Activated naive CD4-positive, alpha-beta T cell (primary cell): ENCODE measurements at places on chromosomes 3 and 15.

- DNase-seq = no peak
Observed at GRCh38 chr15:68558318-68559305, 20.2 kb upstream of the CORO2B start.

GRCh38 chr3:64188810-64189560 lies 36.3 kb downstream of the PRICKLE2 start:
- DNase-seq = no peak

DNA sequence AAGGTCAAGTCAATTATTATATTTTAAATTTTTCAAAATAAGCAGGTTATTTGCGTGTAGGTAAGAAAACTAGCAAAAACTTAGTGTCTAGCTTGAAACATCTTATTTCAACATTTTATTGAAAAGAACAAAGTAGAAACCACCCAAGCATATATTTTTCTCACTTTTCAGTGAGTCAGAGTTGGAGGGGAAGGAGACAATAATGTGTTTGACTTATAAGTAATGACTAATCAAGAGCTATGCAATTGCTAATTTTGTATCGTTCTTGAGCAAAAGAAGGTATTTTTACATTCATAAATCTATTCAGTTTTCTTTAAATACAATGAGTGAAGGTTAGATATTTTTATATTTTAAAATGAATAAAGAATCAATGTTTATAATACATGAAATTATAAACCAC lies 54.4 kb upstream of the P2RY1 start:
- no peak for DNase-seq

DNA sequence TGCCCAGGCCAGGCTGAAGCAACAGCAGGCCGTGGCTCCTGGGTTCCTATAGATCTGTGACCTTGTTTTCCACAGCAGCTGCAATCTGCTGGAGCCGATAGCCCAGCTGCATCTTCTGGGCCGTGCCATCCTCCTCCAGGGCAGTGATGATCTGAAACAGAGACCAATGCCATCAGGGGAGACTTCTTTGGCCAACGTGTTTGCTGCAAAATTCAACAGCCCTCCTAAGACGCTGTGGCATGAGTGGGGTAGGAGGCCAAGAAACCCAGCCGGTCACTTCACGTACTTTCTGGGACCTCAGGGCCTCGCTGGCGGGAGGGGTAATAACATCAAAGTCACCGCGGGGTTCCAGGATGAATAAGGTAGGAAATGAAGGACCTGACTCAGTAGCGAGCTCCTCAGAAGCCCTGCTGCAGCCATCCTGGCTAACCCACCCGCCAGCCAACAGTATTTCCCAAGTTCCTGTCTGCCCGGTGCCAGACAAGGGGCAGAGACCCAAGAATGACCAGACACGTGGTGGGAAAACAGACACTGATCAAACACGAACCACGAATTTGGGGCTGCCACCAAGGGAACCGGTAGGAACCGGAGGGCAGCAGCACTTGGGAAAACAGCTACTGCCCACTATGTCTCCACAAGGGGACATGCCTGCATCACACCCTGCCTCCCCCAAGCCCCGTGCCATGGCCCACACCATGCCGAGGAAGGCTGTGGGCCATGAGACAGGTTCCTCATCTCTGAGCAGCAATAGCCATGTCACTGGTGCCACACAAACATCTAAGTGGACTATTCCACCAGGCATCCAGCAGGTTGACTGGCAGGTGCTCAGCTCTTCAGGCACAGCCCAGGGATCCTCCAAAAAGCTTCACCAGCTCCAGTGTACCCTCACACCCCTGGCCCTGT lies 25.2 kb downstream of the PLXNB1 start:
- no peak for DNase-seq

DNA sequence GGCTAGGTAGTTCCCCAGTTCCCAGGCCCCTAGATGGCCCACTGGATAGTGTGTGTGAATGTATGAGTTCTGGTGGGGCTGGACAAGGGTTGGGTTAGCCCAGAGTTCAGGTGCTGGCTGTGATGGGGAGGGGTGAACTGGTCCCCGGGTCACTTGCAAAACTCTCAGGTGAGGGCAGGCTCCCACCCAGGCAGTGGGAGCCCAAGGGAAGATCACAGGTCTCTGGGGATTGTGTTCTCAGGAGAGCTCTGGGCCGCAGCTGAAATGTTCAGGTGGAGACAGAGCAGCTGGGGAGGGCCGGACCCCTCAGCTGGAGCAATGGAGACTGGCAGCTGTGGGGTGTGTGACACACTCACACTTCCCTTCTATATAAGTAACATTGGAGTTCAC lies 12.8 kb upstream of the FAM98B start:
- DNase-seq = no peak

- no peak for DNase-seq
Observed at GRCh38 chr3:182508919-182509711, 284.2 kb upstream of the ATP11B start.
